RPMI7951 (cell line): ENCODE measurements at places on chromosomes 2 and 18. TPM values are rescaled to one million over a fixed set of nuclear protein-coding genes. Genes with fewer than 3 reads are reported as not detected.

The DLX1 gene
- total RNA-seq: 7.8 and 8.8 TPM in 2 replicates

The PREPL gene
- 45.4 and 53.3 TPM in 2 replicates for total RNA-seq

The PJVK gene
- total RNA-seq: 0.59 TPM in 1 of 2 replicates, not detected in the other

The C1QL2 gene
- total RNA-seq: not detected in 2 replicates

The ST8SIA5 gene
- 11.8 and 12.6 TPM in 2 replicates for total RNA-seq

The TUBA4B gene
- total RNA-seq: not detected in 2 replicates

The LRP1B gene
- not detected in 2 replicates for total RNA-seq

The CPO gene
- not detected in 2 replicates for total RNA-seq

The DSC2 gene
- not detected in 2 replicates for total RNA-seq

The SLC66A2 gene
- total RNA-seq: 15.4 and 19.6 TPM in 2 replicates

The REG3G gene
- not detected in 2 replicates for total RNA-seq

The DNAJC5G gene
- total RNA-seq: not detected in 2 replicates

The GAD1 gene
- 3.9 and 6.7 TPM in 2 replicates for total RNA-seq

The OBSL1 gene
- total RNA-seq: 41.5 and 42.8 TPM in 2 replicates

The RGPD3 gene
- total RNA-seq: 0.12 and 0.20 TPM in 2 replicates

The CFAP53 gene
- 0.36 and 0.68 TPM in 2 replicates for total RNA-seq

The M1AP gene
- 0.36 TPM in 1 of 2 replicates, not detected in the other for total RNA-seq

The PSMA8 gene
- total RNA-seq: not detected in 2 replicates

The ZDBF2 gene
- 9.6 and 10.0 TPM in 2 replicates for total RNA-seq

The ABCA12 gene
- under 0.01 TPM in 1 of 2 replicates, not detected in the other for total RNA-seq

The MOCOS gene
- 4.9 and 5.1 TPM in 2 replicates for total RNA-seq

The IGFBP2 gene
- total RNA-seq: 3.5 and 6.4 TPM in 2 replicates

The DLX2 gene
- 0.72 and 1.3 TPM in 2 replicates for total RNA-seq

The LTBP1 gene
- total RNA-seq: 150 and 162 TPM in 2 replicates

The ZBTB7C gene
- total RNA-seq: 0.10 and 0.12 TPM in 2 replicates

The RRM2 gene
- 134 and 144 TPM in 2 replicates for total RNA-seq

The TBC1D8 gene
- 8.0 and 14.5 TPM in 2 replicates for total RNA-seq

The GPR45 gene
- not detected in 2 replicates for total RNA-seq

The GPBAR1 gene
- total RNA-seq: 0.12 TPM in 1 of 2 replicates, not detected in the other

The PLCL1 gene
- total RNA-seq: 0.12 TPM in 1 of 2 replicates, not detected in the other

The RBM44 gene
- 0.88 and 1.7 TPM in 2 replicates for total RNA-seq

The KCTD1 gene
- 17.8 and 19.2 TPM in 2 replicates for total RNA-seq

The DSG1 gene
- not detected in 2 replicates for total RNA-seq

The SPC25 gene
- total RNA-seq: 49.0 and 53.0 TPM in 2 replicates

The KLHL29 gene
- 0.78 and 0.84 TPM in 2 replicates for total RNA-seq

The PLCD4 gene
- total RNA-seq: 8.5 and 10.2 TPM in 2 replicates

The MC2R gene
- not detected in 2 replicates for total RNA-seq

The FSIP2 gene
- 0.78 and 1.9 TPM in 2 replicates for total RNA-seq

The DTNB gene
- total RNA-seq: 4.8 and 8.4 TPM in 2 replicates

The ALKAL2 gene
- total RNA-seq: not detected in 2 replicates

The NAT8 gene
- total RNA-seq: not detected in 2 replicates
